ENCODE measurements at places on chromosomes 11 and 22.

GRCh38 chr22:43385770-43386641, 25.8 kb upstream of the MPPED1 start:
- peak; percentile 62 for DNase-seq

DNA sequence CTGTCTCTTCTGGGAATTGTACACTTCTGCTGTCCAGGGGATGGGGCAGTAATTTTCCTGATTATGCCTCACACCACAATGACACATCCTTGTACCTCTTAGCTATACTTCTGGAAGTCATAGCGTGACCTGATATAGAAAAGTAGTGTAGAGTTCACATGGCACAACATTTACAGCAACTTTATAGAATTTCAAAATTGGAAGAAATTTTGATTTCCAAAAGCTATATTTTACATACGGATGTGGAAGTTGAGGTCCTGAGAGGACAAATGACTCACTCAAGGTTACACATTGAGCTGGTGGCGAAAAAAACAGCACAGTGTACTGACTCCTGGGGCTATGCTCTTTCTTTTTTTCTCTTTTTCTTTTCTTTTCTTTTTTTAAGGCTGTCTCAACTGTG, 6.3 kb upstream of the CYP2R1 start:
- no peak for DNase-seq

GRCh38 chr22:49599039-49599438, 228.6 kb downstream of the BRD1 start:
- DNase-seq: no peak

DNA sequence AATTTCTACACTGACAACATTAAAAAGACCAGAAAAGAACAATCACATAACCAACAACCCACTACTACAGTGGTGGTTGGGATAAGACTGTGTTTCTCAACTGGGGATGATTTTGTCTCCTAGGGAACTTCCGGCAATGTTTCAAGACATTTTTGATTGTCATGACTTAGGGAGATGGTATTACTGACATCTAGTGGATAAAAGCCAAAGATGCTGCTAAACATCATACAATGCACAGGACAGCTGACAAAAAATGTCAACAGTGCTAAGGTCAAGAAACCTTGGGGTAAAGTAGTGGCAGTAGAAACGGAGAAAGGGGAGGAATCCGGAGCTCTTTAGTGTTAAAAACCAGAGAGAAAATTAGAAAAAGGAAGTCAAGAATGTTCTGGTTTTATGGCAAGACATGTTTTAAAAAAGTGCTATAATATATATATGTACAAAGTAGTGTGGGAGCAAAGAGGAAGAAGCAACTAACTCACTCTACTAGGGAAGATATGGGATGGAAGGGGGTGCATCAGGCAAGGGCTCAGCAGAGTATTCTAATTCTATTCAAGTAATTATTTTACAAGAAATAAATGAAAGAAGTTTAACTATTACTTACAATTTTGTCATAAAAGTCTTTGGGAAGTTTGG, 37.2 kb downstream of the CKAP5 start:
- DNase-seq: no peak

DNA sequence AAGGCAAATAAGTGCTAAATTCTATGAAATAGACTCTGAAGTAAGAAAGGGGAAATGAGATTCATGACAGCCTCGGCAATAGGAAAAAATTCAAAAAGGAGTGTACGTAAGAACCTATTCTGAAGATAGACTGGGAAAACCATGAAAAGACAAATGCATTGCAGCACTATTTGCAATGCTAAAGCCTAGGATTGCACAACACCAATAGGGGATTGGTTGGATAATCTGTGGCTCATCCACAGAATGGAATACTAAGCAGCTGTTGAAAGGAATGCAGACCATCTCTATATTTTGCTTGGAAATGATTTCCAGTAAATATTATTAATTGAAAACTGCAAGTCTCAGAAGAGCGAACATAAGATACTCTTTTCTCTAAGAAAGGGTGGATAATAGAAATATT, 91.7 kb upstream of the CLMP start:
- DNase-seq: no peak

- no peak for DNase-seq
These were observed 99.4 kb upstream of the AKIP1 start for GRCh38 chr11:8811571-8811970.

DNA sequence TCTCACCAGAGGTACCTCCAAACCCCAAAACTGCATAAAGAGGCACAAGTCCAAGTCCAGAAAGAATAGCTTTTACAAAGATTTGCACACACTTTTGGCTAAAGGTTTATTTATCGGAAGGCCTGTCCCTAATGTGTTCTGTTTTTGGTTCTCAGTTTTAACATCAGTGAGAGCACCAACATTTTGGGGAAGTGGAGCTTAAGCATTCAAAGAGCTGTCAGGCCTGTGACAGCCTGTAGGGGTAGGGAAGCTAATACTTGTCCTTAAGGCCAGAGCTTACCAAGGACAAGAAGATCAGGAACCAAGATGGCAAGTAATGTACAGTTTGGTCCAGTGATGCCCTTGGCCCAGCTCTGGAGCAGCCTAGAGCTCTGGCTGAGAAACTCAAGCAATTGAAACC, 38.9 kb upstream of the SCUBE2 start:
- DNase-seq: no peak

Measured in stimulated activated CD8-positive, alpha-beta memory T cell treated with anti-CD3 and anti-CD28 coated beads, Interleukin-12 subunit alpha, Interleukin-12 subunit beta, amount 100 ng/mL, for 1 hour (primary cell).